ENCODE measurements at places on chromosomes 7 and 10.

DNA sequence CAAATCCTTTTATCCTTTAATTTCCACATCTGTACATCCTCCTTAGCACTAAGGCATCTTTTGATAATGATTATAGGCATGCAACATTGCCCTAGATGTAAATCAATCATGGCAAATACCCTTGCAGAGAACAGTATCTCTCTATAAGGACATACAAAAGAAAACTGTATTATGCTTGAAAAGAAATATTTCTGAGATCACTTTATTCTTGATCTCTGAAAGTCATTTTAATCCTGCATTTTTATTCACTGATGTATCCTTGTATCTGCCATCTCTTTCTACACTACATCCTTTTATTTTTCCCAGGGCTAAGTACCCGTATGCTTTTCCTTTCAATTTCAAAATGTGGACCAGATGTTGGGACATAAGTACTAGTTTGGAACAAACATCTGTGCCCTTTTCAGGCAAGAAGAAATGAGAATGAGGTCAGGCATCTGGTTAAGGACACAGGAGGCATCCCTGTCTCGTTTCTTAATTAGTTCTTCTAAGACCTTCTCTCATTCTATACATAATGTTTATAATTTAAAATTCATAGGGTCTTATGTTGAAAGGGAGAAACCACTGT lies 338.6 kb downstream of the CNTNAP2 start:
- no peak overlapping the region for H3K27ac ChIP-seq
- H3K36me3 ChIP-seq: no peaks in the 10 kb centered on the region
- no peak for DNase-seq
- H3K4me3 ChIP-seq: no peak overlapping the region
- H3K4me1 ChIP-seq: no peaks in the 10 kb centered on the region

DNA sequence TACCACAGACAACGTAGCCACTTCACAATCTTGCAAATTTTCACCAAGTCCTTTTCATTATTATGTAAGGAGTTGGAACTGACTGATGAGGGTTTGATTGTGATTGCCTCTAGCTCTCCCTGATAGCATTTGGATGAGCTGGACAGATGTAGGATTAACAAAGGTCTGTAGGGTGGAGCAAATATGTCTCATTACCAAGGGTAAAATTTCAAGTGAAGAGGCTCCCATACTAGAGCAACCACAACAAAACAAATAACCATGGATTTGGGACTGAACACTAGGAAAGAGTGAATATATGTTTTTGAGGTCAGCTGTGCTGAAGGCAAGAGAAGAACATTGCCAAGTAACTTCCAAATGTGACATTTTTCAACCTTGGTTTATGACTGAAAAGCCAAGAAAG lies 281.7 kb downstream of the NEBL start:
- no peak overlapping the region for H3K27ac ChIP-seq
- DNase-seq: no peak
- H3K4me3 ChIP-seq: no peak overlapping the region
- no peaks in the 10 kb centered on the region for H3K4me1 ChIP-seq

- no peak overlapping the region for H3K4me3 ChIP-seq
- no peaks in the 10 kb centered on the region for H3K27me3 ChIP-seq
- H3K4me1 ChIP-seq: no peaks in the 10 kb centered on the region
- DNase-seq: no peak
- no peaks in the 10 kb centered on the region for H3K36me3 ChIP-seq
Measured at GRCh38 chr7:137628216-137628615, 218.6 kb downstream of the DGKI start.

DNA sequence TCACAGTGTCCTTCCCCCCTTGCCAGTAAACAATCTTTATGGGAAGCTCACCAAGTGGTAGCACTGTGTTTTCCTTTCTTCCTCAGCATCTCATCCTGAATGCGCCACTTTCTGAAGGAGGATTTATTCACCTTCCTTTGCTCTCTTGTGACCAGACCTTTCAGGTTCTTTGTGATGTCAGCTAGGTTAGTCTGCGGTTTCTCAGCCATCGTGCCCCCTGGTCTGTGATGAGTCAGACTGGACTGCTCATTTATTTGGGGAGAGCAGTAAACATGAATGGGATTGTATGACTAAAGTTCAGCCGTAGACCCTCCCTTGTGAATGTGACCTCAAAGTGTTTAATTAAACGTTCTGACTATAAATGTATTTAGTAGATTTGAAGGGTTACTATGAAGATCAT lies 235.1 kb upstream of the CELF2 start:
- DNase-seq: no peak
- no peaks in the 10 kb centered on the region for H3K27me3 ChIP-seq
- no peak overlapping the region for H3K27ac ChIP-seq
- peaks cover 2% of the 10 kb centered on the region for H3K4me1 ChIP-seq
- no peaks in the 10 kb centered on the region for H3K36me3 ChIP-seq

DNA sequence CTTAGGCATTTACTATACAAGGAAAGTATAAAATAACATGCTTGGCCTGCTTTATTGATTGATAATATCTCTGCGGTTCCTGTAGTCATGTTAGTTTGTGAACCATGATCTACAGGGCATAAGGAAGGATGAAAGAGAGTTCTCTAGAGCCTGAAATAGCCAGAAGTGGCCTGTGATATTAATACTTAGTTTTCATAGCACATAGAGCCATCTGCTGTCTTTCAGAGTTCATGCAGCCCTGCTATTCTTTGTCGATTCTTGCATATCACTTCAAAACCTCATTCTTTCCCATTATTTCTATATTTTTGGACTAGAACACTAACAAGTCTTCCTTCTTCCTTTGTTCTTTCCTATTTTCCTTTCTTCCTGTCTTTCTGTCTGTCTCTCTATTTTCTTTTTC lies 26.4 kb upstream of the PRKG1 start:
- H3K27me3 ChIP-seq: no peaks in the 10 kb centered on the region
- H3K4me1 ChIP-seq: no peaks in the 10 kb centered on the region
- H3K36me3 ChIP-seq: no peaks in the 10 kb centered on the region

DNA sequence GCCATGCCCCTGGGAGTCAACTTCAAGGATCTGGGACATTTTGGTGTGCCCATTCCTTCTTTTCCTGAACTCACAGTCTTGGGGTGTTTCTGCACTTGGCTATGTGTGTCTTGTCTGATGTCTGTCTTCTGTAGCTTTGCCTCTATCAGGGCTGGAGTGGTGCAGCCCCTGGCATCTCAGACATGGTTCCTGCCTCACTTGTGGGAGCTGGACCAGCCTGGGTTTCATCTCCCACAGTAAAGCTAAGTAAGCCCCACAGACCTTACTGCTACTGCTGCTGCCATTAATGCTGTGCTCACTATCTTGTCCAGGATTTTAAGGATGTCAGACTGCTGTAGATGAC lies 59.0 kb downstream of the ADCYAP1R1 start:
- no peaks in the 10 kb centered on the region for H3K27me3 ChIP-seq
- no peaks in the 10 kb centered on the region for H3K36me3 ChIP-seq
- no peak overlapping the region for H3K4me3 ChIP-seq
- no peak overlapping the region for H3K27ac ChIP-seq

- no peak overlapping the region for H3K27ac ChIP-seq
- DNase-seq: no peak
- no peaks in the 10 kb centered on the region for H3K4me1 ChIP-seq
- no peaks in the 10 kb centered on the region for H3K36me3 ChIP-seq
- no peaks in the 10 kb centered on the region for H3K27me3 ChIP-seq
Measured at GRCh38 chr7:24723178-24723530, 34.1 kb downstream of the GSDME start.

- DNase-seq: no peak
- no peak overlapping the region for H3K27ac ChIP-seq
- no peaks in the 10 kb centered on the region for H3K36me3 ChIP-seq
- no peak overlapping the region for H3K4me3 ChIP-seq
- H3K4me1 ChIP-seq: no peaks in the 10 kb centered on the region
Measured at GRCh38 chr7:114432703-114433102, 18.1 kb downstream of the FOXP2 start.

GRCh38 chr7:78345293-78345911 lies 546.8 kb downstream of the PHTF2 start:
- DNase-seq: no peak
- no peaks in the 10 kb centered on the region for H3K4me1 ChIP-seq
- H3K27ac ChIP-seq: no peak overlapping the region
- no peak overlapping the region for H3K4me3 ChIP-seq
- H3K36me3 ChIP-seq: no peaks in the 10 kb centered on the region
- H3K27me3 ChIP-seq: no peaks in the 10 kb centered on the region

DNA sequence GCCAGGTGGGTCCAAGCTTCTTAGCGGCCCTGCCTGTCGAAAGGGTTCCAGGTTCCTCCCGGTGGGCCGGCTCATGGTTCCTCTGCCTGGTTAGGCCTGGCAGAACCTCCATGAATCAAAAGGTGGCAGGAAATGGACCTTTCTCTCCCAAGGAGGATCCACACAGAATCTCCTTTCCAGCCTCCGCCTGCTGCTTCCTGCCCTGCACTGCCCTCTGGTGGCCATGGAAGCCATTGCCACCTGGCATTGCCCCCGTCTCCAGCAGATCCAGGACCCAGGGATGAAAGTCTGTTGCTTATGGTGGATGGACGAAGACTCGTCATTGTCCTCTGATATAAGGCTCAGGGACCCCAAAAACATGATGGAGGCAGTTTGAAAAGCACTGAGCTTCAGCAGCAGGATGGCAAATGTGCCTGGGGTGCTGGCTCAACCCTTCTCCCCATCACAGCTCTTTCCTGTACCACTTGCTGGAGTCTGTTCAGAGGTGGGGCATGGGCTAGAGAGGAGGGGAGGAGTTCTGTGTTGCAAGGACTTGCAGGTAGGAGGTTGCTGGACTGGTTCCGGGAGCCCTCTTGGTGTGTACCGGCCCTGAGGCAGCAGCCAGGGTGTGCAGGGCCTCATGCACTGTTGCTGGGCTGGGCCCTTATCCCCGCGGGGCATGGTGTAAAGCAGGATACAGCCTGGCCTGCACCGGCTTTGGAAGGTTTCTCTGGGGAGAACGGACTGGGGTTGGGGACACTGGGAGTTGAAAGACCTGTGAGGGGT lies 11.3 kb upstream of the INMT start:
- H3K27me3 ChIP-seq: no peaks in the 10 kb centered on the region
- peak; percentile 96 for DNase-seq
- H3K4me1 ChIP-seq: peaks cover 5% of the 10 kb centered on the region

- no peak overlapping the region for H3K4me3 ChIP-seq
- H3K36me3 ChIP-seq: no peaks in the 10 kb centered on the region
Measured at GRCh38 chr10:58319599-58319998, 15.2 kb upstream of the UBE2D1 start.

DNA sequence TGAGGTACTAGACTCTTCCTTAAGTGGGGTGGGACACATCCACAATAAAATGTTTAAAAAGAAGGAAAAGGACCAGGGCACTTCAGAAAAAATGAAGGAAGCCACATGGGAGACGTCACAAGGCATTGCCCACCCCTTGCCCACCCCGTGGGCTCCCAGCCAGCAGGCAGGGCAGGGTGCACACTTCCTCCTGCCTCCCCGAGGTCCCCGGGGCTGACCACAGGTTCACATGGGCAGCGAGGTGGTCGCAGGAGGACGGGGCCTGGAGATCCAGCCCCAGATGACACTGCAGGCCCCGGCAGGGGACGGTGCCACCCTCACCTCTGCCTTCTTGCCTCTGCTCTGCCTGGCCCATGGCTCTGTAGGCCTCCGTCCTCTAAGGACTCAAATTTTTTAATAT lies 45.6 kb downstream of the PWWP2B start:
- DNase-seq: no peak
- peaks cover 24% of the 10 kb centered on the region for H3K4me1 ChIP-seq
- H3K4me3 ChIP-seq: no peak overlapping the region
- no peak overlapping the region for H3K27ac ChIP-seq
- H3K36me3 ChIP-seq: no peaks in the 10 kb centered on the region

All from trophoblast cell (in vitro differentiated cells and primary cell).